ENCODE measurements at places on chromosomes 7 and 10. TPM values are rescaled to one million over a fixed set of nuclear protein-coding genes. Genes with fewer than 3 reads are reported as not detected.

DNA sequence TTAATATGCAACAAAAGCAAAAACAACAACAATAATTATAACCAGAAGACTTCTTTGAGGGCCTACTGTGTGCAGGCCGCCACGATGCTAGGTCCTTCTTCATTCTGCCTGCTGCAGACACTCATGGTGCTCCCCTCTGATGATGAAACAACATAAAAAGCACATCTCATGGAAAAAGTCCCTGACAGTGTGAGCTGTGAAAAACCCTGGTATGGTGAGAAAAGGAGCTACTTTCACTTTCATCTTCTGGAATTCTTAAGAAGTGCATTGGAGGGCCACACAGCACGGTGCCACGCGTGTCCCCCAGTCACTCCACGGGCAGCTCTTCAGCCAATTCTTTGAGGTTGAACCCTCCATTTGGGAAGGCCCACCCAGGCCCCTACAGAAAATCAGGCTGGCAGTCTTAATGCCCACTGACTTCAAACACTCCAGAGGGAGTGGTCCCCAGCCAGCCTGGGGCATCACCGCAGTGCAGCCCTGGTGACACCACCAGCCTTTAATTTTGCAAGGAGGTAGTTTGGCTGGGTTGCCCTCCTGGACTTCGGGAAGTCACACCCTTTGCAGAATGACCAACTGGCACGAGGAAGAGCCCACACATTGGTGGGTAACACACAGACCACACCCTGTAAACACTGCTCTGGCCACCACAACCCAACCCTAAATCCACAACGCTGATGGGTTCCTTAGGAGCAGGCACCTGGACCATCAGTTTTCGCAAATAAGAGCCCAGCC is 7.7 kb downstream of the KCNMA1 start:
- no peak for DNase-seq
- H3K4me1 ChIP-seq = no peaks in the 10 kb centered on the region
- H3K27me3 ChIP-seq = peaks cover 9% of the 10 kb centered on the region
- no peak overlapping the region for H3K27ac ChIP-seq

- no peaks in the 10 kb centered on the region for H3K36me3 ChIP-seq
- H3K27me3 ChIP-seq = no peaks in the 10 kb centered on the region
- no peak overlapping the region for H3K4me3 ChIP-seq
- no peak for DNase-seq
- H3K27ac ChIP-seq = no peak overlapping the region
- H3K4me1 ChIP-seq = no peaks in the 10 kb centered on the region
These were observed 545.1 kb upstream of the GALNT17 start for GRCh38 chr7:70586822-70587221.

Gene MCM10
- 76.9 TPM for total RNA-seq

Gene MAT1A
- total RNA-seq = not detected

All from activated naive CD4-positive, alpha-beta T cell treated with anti-CD3 and anti-CD28 coated beads for 36 hours (primary cell).